ENCODE measurements at places on chromosomes 7 and 10. TPM values are rescaled to one million over a fixed set of nuclear protein-coding genes. Genes with fewer than 3 reads are reported as not detected.

The CACNB2 gene
- polyA plus RNA-seq: 0.75 TPM

The FGFR2 gene
- not detected for polyA plus RNA-seq

DNA sequence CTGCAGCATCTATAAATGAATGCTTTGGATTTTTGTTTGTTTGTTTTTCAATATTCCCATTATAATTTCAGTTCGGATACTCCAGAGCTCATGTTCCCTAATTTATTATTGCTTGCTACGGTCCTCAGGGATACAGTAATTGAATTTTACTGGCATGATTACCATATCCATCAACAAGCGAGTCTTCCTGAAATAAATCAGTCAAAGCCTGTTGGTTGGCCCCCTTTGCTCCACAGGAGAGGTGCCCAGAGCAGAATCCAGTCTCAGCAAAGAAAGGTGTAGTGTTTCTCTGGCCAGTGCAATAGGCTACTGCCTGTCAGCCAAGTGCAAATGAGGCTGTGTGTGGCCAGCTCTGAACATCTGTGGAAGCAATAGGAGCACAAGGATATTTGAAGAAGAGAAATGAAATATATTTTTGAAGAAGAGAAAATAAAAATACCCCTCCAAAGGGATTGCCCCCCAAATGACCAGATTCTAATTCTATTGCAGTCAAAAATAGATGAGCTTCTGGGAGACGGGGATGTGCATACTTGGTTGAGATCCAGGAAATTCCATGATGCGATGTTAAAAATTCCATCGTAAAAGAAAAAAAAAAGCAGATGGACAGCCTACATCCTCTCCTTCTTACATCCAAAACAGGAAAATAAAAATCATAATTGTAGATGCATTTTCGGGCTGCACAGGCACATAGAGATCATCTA is 18.1 kb downstream of the TRIL start:
- peak; percentile 29 for DNase-seq

GRCh38 chr7:136956671-136957070 is 88.2 kb downstream of the CHRM2 start:
- no peak for DNase-seq

DNA sequence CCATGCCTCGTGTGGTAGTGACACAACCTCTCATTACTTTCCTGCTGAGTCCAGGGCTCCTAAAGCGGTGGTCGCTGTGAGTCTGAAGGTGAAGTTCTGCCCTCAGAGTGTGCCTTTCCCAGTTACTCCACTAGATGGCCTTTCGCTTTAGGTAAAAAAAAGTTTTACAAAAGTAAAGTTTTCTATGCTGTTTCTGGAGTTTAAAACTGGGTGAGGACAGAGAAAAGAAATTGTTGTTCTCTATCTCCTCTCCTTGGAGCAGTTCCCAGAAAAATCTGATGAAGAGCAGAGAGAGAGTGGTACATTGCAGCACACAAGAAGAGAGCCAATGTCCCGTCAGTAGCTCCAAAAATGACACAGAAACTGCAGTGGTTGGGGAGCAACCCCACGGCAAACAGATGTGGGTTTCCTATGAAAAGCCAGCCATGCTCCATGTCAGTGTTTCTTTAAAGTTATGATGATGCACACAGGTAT is 257.1 kb downstream of the GLI3 start:
- peak; percentile 39 for DNase-seq

The ADARB2 gene
- polyA plus RNA-seq: not detected

- DNase-seq: no peak
These were observed 225.3 kb upstream of the PRSS1 start for GRCh38 chr7:142523821-142524460.

GRCh38 chr10:128326251-128326650 is 200.0 kb upstream of the MKI67 start:
- DNase-seq: no peak

GRCh38 chr7:110861163-110861562 is 229.8 kb upstream of the LRRN3 start:
- no peak for DNase-seq
